ENCODE measurements at places on chromosomes 16 and 17.
A peak's percentile ranks its signal among the peaks of the same experiment; 100 is the strongest.

- DNase-seq, result peak; percentile 76
Observed at GRCh38 chr16:30377812-30378235, 3.2 kb downstream of the MYL11 start.

GRCh38 chr16:31513126-31513525 is 4.9 kb upstream of the RUSF1 start:
- DNase-seq, result no peak

DNA sequence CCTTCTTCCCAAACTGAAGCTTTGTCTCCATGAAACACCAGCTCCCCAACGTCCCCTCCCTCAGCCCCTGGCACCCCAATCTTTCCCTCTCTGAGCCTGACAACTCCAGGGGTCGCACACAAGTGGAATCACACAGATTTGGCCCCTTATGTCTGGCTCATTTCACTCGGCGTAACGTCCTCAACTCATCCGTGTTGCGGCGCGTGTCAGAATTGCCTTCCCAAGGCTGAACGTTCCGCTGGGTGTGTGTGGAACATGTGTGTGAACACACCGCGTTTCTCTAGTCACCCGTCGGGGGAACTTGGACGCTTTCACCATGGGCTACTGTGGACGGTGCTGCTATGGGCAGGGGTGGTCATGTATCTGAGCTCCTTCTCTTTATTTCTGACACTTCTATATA is 45.0 kb downstream of the TBC1D16 start:
- no peak for DNase-seq

GRCh38 chr17:81976332-81977210 is 858 bp upstream of the ASPSCR1 start:
- no peak for DNase-seq

DNA sequence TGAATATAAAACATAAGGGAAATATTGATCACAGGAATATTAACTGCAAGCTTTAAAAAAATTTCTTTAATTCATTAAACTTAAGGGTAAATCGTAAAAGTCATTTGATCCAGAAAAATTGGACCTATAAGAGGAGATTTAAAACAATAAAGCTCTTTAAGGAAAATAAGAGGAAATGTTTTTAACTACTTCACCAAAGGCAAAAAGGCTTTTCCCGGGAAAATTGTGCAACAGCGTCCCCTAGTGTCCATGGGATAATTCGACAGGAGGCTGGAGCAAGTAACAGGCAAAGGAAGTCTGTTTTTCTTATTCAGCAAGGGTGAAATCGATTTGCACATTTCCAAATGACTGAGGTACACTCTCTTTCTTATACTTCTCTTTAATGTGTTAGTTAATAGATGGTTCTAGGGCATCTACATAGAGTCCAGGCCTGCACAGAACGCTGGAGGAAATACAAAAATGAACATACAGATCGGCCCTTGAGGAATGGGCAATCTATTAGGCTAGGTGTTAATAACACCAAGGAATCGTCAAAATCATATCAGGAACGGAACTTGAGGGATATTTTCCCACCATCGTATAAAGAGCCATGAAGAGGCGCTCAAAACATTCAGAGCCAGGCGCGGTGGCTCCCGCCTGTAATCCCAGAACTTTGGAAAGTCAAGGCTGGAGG is 61.4 kb downstream of the ZNF18 start:
- no peak for DNase-seq

DNA sequence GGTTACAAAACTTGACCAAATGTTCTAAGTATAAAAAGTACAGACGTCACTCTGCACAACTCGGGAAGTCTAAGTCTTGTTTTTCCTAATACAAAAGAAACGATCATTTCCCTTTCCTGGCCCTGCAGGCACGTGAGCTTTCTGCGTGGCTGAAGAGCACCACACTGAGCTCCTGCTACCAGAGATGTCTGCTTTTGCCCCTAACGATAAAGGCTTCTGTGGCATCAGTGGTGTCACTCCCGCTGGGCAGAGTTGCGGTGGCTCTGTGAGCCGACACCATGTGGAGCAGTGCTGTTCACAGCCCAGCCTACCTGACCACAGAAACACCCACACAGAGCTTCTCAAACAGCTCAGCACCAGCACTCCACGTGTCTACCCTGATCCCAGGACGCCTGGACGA is 20.5 kb downstream of the EMC8 start:
- no peak for DNase-seq

DNA sequence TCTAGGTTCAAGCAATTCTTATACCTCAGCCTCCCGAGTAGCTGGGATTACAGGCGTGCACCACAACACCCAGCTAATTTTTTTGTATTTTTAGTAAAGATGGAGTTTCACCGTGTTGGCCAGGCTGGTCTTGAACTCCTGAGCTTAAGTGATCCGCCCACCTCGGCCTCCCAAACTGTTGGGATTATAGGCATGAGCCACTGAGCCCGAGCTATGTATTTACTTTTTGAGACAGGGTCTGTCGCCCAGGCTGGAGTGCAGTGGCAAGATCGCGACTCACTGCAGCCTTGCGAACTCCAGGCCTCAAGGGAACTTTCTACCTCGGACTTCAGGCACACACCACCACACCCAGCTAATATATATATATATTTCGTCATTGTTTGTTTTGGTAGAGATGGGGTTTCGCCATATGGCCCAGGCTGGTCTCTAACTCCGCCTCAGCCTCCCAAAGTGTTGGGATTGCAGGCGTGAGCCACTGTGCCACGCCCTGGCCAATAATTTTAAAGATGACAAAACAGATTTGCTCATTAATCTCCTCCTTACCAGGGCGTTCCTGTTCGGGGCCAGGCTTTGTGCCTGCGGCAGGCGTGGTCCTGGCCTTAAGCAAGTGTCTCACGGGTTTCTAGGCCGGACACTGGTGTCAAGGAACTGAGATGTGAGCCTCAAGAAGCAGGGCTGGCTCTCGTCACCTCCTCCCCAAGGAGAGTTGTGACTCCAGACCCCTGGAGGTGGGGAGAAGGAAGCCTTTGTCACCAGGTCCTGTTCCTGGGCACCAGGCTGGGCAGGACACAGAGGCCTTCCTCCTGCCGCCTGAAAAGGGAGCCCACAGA is 4.3 kb upstream of the NPW start:
- DNase-seq, result no peak

DNA sequence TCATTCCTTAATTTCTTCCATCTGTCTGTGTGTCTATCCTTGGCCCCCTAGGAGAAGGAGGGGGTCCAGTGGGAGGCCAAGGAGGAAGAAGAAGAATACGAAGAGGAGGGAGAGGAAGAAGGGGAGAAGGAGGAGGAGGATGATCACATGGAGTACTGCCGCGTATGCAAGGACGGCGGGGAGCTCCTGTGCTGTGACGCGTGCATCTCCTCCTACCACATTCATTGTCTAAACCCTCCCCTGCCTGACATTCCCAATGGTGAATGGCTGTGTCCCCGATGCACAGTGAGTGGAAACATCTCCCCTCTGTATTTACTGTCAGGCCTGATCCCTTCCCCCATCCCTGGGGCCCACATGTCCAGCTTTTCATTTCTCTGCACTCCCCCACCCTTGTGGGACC is 6.3 kb downstream of the CHD3 start:
- no peak for DNase-seq

DNA sequence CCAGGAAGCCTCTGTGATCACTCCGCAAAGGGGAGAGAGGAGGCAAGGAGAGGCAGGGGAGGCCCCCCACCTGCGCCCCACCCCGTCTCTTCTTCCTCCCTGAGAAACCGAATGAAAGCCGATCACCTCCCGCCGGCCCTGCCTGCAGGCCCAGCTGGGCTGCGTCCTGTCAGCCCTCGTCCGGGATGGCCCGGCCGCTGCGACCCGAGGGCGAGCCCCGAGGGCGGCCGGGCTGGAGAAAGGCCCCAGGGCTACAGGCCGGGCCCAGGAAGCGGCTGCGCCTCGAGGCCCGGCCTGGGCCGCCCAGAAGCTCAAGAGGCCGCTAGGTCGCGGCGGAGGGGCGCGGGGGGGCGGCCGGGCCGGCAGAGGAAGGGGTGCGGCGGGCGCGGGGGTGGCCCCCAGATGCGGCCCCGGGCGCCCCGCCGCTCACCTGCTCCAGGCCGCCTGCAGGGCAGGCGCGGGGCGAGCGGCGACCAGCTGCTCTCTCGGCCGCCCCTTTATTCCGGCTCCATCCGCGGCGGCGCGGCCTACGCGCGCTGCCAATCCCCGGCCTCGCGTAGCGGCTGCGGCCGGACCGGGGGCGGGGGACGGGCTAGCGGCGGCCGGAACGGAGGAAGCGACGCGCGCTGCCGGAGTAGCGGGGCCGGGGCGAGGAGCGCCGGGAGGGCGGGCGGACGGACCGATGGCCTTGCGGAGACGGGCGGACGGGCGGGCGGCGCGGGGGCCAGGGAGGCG is at the start of gene ZNF319:
ZNF319 (minus strand) TSS at position 702 of the 735 bp plus-strand sequence. CDS start 2,407 bp downstream, outside the sequence.
- DNase-seq, result no peak

DNA sequence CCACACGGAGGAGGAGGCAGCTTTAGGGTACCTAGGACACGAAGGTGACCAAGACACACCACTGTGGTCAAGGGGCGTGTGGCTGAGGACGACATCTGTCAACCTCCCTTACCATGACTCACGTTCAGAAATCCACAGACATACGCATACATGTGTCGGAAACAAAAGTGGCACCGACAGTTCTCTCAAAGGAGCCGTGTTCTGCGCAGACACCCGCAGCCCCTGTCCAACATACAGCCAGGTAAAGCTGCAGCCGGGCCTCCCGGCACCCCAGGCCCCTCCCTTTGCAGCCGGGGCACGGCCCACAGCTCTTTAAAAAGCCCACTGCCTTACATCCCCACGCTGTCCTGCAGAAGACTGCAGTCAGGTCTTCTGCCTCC is 40.5 kb upstream of the KLHDC4 start:
- DNase-seq, result no peak

DNA sequence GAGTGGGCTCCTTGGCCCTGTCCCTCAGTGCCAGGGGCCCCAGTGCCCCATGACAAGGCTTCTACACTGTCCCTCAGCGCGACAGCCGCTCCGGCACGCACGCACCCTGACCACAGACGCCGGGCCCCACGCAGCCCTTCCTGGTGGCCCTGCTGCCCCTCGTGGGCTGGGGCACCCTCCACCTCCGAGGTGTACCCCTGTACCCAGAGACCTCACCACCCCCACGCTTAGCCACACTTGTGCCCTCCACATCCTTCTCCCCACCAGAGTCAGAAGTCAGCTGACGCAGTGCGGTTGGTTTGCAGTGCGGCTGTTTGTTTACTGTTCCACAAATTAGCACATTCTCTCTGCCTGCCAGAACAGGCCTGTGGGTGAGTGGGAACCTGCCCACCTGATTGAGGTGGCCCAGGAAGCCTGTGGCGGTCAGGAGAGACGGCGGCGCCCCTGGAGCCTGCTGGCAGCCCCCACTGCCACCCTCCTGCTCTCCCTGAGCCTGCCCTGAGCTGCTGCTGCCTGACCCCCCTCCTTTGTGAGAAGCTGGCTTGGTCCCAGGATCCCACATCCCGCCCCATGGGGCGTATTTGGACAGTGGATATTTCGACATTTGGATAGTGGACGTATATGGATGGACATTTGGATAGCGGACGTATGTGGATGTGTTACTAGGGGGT is 38.0 kb upstream of the CDH15 start:
- DNase-seq, result no peak

- no peak for DNase-seq
Observed at GRCh38 chr17:40306395-40306794, 2.6 kb upstream of the RARA start.

DNA sequence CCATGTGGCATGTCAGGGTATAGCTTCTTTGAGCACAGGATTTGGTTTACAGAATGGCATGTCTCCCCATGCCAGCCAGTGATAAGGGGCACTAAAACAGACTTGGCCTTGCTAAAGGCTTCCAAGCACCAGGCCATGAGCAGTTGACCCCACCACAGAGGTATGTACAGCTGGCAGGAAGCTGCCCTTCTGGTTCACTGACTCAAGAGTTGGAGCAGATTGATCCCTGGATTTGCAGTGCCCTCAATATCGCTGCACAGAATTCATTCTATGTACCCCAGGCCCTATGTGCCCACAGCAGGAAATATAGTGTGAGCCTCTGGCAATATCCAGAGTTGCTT is 24.3 kb downstream of the HLF start:
- DNase-seq, result no peak

- DNase-seq, result no peak
Observed at GRCh38 chr17:4499431-4500190, 930 bp downstream of the SPNS2 start.

- no peak for DNase-seq
Observed at GRCh38 chr16:75099738-75100602, 16.6 kb downstream of the LDHD start.

- DNase-seq, result peak; percentile 44
Observed at GRCh38 chr17:58513965-58514769, at the start of gene MTMR4. Gene MTMR4, minus strand, starts transcription at chr17:58514638. Its CDS starts 231 bp downstream, at chr17:58514407.

DNA sequence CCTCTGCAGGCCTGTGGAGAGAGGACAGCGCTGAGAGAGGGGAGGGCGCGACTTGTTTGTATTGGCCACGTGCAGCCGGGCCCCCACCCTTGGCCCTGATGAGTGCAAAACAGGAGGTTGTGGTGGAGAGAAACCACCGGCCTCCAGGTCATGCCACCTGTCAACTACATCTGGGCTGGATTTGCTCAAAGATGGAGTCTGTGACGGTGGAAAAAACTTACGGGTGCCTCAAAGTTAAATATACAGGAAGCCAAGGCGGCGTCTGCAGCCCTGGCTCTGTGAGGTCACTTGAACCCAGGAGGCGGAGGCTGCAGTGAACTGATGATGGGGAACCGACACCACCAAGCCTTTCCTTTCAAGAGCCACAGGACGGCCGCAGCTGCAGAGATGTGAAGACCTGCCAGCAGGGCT is 15.7 kb downstream of the C16orf74 start:
- DNase-seq, result peak; percentile 16

- no peak for DNase-seq
Observed at GRCh38 chr16:85172455-85173145, 60.3 kb upstream of the CIBAR2 start.

DNA sequence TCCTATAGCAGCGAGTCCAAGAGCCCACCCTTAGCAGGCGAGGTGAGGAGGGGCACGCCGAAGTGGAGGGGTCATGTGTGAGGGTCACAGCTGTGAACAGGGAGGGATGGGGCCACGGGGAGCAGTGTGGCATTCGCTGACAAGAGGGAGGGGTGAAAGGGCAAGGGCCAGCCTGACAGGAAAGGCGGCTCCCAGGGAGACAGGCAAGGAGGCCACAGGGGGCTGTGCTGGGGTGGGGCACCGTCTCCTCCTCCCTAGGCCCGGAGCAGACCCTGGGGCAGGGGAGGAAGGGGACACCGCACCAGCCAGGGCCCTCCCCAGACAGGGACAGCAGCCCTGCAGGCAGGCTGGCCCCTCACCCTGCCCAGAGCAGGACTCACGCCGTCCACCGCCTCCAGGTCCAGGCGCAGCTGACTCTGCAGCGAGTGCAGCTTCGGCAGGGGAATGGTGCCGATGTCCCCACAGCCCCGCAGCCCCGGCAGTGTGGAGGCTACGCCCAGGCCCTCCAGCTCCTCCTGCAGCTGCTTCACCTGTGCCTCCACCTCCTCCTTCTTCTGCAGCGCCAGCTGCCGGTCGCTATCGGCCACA is 15.1 kb downstream of the GNPTG start:
- DNase-seq, result no peak

GRCh38 chr16:50616883-50617645 is 64.0 kb downstream of the SNX20 start:
- DNase-seq, result no peak

DNA sequence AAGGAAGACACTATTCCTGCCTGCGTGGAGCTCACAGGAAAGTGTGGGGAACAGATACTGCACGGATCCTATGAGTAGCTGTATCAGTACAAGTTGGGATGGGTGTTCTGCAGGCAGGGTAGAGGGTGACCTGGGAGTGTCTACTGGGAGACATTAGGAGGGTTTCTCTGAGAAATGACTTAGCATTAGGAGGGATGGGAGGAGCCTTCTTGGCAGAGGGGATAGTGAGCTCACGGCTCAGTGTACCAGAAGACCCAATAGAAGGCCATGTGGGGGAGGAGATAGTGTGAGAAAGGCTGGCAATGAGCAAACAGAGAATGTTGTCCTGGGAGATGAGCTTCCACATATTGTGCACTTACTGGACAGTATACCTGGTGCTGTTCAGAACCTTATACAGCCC is 109.1 kb downstream of the MSI2 start:
- DNase-seq, result no peak

All from stimulated activated CD8-positive, alpha-beta memory T cell treated with anti-CD3 and anti-CD28 coated beads, Interleukin-2, amount 100 ng/mL, for 1 hour (primary cell).